SK-MEL-5 (cell line): ENCODE measurements at places on chromosomes 2 and 18. TPM values are rescaled to one million over a fixed set of nuclear protein-coding genes. Genes with fewer than 3 reads are reported as not detected.

DSG1 gene
- total RNA-seq, result 0.08 TPM in 1 of 2 replicates, not detected in the other

GKN2 gene
- total RNA-seq, result not detected in 2 replicates

IL36RN gene
- not detected in 2 replicates for total RNA-seq

IGFBP2 gene
- 445 and 479 TPM in 2 replicates for total RNA-seq

SMAD2 gene
- 96.0 and 105 TPM in 2 replicates for total RNA-seq

ANKRD36C gene
- 5.2 and 5.8 TPM in 2 replicates for total RNA-seq

MPHOSPH10 gene
- total RNA-seq, result 32.1 and 35.0 TPM in 2 replicates
